ENCODE measurements at places on chromosomes 16 and 17.

GRCh38 chr17:67602974-67603373 is 114.8 kb upstream of the NOL11 start:
- DNase-seq = no peak

DNA sequence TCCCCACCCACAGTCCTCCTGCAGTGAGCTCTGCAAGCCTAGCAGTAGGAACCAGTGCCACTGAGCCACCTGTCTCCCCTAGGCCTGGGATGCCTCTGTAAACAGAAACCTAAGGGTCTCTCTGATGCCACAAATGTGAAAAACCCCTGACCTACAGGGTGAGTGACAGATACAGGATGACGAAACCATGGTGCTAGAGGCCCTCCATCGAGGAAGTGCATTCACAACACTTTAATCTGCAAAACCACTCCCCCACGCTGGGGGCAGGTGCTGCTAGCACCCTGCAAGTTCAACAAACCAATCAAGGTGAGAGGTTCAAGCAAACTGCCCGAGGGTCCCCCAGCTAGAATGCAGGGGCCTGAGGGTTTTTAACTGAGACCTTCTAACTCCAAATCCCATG is 59.5 kb downstream of the CDYL2 start:
- DNase-seq = no peak

DNA sequence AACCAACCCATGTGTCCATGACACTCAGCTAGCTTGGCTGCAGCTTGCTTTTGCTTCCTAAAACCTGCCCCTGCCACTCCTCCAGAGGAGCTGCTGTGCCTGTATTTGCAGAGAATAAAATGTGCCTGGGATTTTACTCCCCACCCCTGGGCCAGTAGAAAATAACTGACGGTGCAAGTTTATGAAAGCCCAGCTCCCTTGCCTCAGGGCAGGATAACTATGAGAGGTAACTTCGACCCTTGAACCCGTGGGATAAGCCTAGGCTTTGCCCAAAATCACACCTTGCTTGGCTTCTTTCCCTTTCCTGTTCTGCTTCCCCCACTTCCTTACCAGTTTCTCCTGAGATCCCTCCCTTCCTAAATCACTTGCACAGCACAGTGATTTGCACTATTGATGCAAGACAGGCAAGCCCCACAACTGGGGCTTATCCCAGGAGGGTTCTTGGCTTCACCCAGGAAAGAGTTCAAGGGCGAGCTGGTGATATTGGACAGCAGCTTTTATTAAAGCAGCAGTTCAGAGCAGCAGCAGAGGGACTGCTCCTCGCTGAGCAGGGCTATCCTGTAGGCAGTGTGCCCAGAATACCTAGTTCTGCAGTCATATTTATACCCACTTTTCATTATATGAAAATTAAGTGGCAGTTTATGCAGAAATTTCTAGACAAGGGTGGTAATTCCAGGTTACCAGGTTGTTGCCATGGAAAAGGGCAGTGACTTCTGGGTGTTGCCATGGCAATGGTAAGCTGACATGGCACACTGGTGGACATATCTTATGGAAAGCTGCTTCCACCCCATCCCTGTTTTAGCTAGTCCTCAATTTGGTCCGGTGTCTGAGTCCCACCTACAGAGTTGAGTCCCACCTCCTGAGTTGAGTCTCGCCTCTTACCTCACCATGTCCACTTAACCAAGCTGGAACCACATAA is 6.3 kb upstream of the ERCC4 start:
- DNase-seq = no peak

DNA sequence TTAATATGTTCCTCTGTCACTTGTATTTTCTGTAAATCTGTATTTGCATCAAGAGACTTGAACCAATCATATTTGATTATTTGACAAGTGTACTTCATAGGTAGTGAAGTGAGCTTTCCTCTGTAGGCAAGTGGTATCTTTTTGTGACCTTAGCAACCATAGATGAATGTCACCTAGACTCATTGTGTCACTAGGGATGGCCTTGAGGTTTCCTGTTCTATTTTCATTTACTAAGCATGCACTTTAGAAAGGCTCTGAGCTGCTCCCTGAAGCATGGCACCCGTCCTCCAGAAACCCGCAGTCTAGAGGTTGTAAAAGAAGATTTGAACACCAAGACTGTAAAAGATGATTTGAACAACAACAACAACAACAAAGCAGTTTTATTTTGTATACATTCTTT is 151.7 kb downstream of the PRKCB start:
- DNase-seq = no peak

DNA sequence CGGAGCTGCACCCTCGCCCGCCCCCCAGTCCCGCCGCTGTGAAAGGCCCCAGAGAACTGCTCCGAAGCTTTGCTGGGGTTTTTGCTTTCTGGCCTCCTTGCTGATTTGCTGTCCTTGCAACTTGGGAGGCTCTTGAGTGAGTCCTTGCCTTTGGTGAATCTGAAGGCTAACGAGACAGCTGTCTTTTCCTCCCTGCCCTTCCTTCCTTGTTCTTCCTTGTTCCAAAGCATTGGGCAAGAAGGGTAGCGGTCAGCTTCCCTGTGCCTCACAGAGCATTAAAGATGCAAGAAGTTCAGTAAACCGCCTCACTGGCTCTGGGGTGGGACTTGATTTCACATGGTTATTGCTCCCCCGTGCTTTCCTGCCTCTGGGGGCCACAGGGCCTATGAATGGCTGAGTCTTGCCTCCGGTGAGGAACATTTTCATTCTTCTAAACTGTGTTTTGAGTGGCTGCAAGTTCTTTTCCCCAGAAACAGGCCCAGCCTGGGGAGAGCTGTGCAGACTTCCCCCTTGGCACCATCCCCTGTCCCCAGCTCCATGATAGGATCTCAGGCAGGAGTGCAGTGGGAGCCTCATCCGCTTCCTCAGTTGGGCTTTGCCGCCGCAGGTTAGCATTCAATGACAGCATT is 1.4 kb downstream of the YPEL2 start:
- DNase-seq = no peak

- DNase-seq = no peak
Observed at GRCh38 chr16:79932572-79932971, 332.0 kb upstream of the MAF start.
